Tibial nerve (tissue), 4 donors: ENCODE measurements at places on chromosomes 2 and 18. TPM values are rescaled to one million over a fixed set of nuclear protein-coding genes. Genes with fewer than 3 reads are reported as not detected.

GRCh38 chr18:29271501-29271900, 1094.6 kb upstream of the CDH2 start:
- no peak overlapping the region for H3K27ac ChIP-seq
- no peaks in the 10 kb centered on the region for H3K4me1 ChIP-seq
- no peak overlapping the region for H3K4me3 ChIP-seq
- no peaks in the 10 kb centered on the region for H3K27me3 ChIP-seq
- no peak for DNase-seq
- no peaks in the 10 kb centered on the region for H3K36me3 ChIP-seq

XDH gene
- total RNA-seq = not detected

DNA sequence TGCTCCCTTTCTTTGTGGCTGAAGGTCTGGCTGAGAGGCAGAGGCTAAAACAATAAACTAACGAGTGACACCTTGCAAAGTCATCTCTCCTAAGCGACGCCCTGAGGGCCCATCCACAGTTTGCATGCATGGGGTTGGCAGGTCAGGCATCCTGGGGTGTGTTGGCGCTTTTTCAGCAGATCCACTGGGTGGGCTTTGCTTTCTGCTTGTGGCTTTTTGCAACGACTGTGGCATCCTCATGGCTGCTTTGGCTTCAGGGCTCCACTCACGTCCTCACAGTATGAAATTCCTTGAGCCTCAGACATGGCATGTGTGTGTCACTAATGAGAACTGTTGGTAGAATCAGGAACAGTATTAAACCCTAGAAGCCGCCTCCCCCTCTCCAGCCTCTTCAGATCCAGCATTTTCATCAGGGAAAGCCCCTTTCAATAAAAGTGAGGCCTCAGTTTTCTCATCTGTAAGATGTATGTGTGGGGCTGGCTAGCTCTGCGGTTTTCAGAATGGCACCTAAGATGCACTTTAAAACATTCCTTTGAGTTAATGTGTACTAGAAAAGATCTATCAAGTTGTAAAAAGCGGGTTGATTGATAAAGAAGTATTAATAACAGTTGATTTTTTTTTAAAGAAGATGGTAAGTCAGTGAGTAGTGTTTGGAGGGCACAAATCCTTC, 72.5 kb downstream of the SH3BP4 start:
- H3K36me3 ChIP-seq = no peaks in the 10 kb centered on the region
- H3K4me3 ChIP-seq = no peak overlapping the region
- DNase-seq = no peak
- H3K4me1 ChIP-seq = no peaks in the 10 kb centered on the region

- H3K36me3 ChIP-seq = no peaks in the 10 kb centered on the region
- no peaks in the 10 kb centered on the region for H3K27me3 ChIP-seq
- DNase-seq = no peak
- H3K4me1 ChIP-seq = no peaks in the 10 kb centered on the region
These were observed 3.1 kb downstream of the ARHGAP15 start for GRCh38 chr2:143132355-143132754.
